ENCODE measurements at places on chromosomes 5 and 9.

DNA sequence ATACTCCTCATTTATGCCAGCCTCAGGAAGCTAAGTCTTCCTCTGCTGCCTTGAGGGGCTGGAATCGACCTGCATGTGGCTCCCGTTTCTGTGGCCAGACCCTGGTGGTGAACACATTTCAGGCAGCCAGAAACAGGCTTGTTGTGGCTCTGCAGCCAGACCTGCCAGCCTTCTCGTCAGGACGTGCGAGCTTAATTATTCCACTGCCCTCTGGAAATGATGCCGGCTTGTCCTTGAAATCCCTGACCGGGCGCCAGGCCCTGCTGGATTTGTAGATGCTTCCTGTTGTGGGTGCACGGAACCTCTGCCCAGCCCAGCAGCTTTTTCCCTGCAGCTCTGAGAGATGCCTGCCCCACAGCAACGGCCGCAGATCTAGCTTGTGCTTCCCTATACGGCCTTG is 41.6 kb downstream of the PDZD2 start:
- DNase-seq: no peak

DNA sequence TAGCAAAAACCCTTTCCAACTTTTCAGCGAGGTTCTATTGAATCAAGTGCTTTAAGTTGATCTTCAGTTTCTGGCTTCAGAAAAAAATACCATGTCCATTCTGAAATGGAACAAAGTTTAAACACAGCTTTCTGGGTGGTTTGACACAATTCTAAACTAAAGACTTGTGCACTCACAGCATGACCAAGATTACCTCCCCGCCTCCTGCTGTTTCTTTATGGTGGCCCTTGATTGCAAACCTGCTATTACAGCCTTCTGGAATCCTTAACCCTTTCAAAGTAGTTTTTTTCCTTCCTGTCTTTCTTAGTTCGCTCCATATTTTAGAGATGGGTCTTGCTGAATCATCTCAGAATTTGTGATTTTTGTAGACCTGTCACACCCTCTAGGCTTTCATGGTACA is 135.9 kb upstream of the FBN2 start:
- DNase-seq: no peak

DNA sequence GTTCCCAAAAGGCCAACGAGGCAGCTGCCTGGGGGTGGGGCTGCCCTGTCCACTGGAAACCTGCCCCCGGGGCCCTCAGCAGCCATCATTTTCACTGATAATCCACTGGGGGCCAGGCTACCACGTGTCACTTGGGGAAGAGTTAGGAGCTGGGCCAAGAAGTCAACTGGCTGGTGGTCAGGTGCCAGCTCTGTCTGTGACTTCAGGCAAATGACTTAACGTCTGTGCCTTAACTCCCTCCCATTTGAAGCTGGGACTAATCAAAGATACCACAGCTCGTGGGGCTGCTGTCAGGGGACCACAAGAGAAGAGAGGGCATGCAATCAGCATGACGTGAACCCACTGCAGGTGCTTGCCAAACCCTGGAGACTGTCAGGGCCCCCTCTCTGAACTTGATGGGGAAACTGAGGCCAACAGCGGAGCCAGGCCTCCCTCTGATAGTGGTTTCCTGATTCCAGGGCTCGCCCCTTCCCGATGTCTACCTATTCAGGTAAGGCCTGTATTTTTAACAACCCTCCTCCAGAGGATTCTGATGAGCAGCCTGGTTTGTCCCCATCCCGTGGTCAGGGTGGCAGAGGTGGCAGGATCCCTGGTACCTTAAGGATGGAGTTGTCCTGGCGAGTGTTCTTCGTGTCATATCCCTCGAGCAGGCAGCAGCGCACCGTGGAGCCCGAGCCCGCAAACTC is 12.3 kb upstream of the DPM2 start:
- DNase-seq: no peak

DNA sequence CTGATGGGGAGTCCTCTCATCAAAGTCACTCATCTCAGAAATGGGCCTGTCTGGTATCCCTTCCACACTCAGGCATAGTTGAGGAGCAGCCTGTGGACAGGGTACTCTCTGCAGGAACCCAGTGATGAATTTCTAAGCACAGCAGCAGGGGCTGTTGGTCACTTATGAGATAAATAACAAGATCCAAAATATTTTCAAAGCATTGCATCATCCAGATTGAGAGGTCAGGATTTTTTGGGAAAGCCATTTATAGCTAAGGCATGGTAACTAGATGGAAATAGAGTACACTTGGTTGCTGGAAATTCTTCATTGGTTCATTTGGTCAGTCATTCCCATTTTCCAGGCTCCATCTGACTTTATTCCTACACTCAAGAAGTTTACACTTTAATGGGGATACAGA is 246.8 kb upstream of the RAI14 start:
- DNase-seq: no peak

DNA sequence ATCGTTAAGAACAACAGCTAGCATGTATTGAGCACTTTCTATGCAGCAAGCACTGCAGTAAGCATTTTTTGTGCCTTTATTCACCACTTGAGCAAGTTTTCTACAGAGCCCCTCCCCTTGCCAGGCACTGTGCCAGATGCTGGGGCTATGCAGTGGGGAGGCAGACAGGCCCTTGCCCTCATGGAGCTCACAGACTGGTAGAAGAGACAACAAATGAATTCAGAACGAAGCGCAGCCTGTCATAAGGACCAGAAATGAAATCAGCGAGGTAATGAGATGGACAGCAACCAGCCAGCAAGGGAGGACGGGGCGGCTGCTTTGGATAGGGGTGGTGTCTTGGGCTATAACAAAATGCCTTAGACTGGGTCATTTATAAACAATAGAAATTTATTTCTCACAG is 68.8 kb downstream of the C9orf50 start:
- DNase-seq: no peak

GRCh38 chr5:73515232-73515631 is 17.0 kb downstream of the BTF3 start:
- DNase-seq: no peak

DNA sequence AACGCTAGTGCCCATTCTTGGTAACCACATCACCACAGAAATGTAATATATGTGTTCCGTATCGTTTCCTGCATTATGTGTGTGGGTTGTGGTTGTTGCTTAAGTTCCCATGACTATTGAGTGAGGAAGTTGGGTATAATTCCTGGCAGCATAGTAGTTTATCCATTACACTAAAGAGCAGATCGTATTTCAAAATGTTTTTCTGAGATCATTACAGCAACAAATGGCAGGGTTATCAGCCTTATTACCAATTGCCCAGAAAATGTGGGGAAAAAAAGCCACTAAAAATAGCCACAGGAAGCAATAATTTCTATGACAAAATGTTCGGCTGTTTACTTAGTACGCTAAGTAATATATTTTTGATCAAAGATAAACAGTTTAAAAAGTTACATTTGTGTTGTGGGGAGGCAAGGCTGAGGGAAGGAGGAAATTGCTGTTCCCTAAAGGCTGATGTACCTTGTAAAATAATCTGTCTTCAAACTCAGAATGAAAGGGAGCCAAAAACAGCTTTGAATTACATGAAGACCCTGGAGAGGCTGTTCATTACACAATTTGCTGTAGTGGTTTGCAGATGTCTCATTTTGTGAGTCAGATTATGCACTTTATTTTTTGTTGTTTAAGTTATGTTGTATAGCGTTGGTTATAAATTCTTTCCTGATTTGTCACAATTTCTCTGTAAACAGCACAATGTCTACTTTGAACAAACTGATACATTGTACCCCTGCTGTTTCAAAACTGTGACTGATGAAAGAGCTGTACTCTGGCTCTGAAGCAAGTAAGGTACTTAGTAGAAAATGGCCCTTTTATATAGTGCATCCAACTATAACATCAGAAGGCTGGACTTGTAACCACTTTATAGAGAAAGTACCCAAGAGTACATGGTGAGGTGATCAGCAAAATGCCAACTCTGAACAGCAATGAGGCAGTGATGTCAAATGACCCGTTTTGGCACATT is 1028.5 kb downstream of the NR2F1-AS1 start:
- DNase-seq: no peak

DNA sequence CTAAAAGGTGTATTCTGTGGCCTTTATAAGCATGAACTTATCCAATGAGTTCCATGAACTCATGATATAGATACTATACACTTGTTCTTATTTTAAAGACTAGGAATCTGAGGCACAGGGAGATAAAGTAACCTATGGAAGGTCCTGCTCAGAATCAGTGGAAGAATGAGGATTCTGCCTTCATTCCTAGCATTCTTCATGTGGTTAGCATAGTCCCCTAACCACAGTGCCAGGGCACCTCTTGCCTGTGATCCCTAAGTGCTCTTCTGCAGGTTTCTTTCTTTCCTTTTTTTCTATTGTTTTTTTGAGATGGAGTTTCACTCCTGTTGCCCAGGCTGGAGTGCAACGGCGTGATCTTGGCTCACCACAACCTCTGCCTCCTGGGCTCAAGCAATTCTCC is 174.1 kb downstream of the C9orf152 start:
- no peak for DNase-seq

DNA sequence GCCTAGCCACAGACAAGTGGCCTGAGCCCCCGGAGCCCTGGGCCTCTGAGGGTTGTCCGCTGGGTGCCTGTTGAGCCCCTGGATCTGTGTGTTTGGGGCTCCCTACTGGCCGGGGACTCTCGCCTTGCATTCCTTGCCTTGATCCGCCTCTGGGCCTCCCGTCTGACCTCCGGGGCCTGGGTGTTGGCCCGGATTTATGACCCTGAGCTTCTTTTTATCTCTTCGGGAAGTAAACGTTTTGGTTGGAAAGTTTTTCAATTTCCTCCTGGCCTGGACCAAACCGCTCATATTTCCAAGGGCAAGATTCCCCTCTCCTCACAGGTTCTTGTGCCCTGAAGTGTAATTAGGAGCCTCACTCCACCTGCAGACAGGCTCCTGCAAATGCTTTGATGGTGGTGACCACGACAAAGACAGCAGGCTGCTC is 69.3 kb upstream of the EGFLAM start:
- DNase-seq: no peak

- no peak for DNase-seq
These were observed 1045.8 kb upstream of the DMAC1 start for GRCh38 chr9:8845376-8845775.

- DNase-seq: no peak
These were observed 73.7 kb upstream of the MTAP start for GRCh38 chr9:21728781-21729180.

- no peak for DNase-seq
These were observed 8.9 kb upstream of the AKNA start for GRCh38 chr9:114396558-114397218.

DNA sequence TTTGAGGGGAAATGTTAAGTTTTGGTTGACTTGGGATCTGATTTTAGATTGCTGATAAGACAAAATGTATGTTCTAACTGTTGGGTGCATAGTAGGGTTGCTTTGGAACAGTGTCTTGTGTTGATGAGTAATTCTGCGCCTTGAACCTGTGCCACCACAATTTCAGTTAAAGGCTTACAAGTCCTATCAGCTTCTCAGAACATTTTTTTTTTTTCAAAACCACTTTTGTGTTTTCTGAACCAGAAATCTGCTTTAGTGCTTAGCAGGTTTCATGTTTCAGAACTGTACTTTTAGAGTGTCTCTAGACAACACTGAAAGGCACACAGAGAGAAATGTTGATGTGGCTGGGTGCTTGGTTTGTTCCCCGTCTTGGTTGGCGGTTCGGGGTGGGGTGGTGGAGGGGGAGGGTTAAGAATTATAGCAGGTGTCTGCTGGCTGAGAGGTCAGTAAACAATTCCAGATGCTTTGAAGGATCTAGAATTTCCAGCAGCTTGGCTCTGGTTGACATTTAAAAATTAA is 84.6 kb downstream of the ANKRD55 start:
- DNase-seq: no peak
